Endothelial cell of umbilical vein (primary cell): ENCODE measurements at places on chromosomes 12 and 14. TPM values are rescaled to one million over a fixed set of nuclear protein-coding genes. Genes with fewer than 3 reads are reported as not detected.
A peak's percentile ranks its signal among the peaks of the same experiment; 100 is the strongest.

Gene A2ML1
- total RNA-seq, result not detected in 2 replicates

Gene AQP6
- total RNA-seq, result not detected in 2 replicates

Gene ASB2
- not detected in 2 replicates for total RNA-seq

Gene DIO3
- not detected in 2 replicates for total RNA-seq

Gene KLRC1
- not detected in 2 replicates for total RNA-seq

Gene EML5
- total RNA-seq, result 0.09 TPM in 1 of 2 replicates, not detected in the other

Gene TPH2
- not detected in 2 replicates for total RNA-seq

Gene KLRD1
- 0.13 and 0.18 TPM in 2 replicates for total RNA-seq

Gene SAMD15
- total RNA-seq, result 0.65 and 1.1 TPM in 2 replicates

Gene SCN8A
- total RNA-seq, result 20.2 and 20.4 TPM in 2 replicates

Gene KERA
- total RNA-seq, result not detected in 2 replicates

Gene TMEM30B
- 0.25 and 0.35 TPM in 2 replicates for total RNA-seq

Gene DLGAP5
- 83.2 and 83.5 TPM in 2 replicates for total RNA-seq

Gene TAS2R42
- not detected in 2 replicates for total RNA-seq

Gene NTN4
- 105 and 120 TPM in 2 replicates for total RNA-seq

DNA sequence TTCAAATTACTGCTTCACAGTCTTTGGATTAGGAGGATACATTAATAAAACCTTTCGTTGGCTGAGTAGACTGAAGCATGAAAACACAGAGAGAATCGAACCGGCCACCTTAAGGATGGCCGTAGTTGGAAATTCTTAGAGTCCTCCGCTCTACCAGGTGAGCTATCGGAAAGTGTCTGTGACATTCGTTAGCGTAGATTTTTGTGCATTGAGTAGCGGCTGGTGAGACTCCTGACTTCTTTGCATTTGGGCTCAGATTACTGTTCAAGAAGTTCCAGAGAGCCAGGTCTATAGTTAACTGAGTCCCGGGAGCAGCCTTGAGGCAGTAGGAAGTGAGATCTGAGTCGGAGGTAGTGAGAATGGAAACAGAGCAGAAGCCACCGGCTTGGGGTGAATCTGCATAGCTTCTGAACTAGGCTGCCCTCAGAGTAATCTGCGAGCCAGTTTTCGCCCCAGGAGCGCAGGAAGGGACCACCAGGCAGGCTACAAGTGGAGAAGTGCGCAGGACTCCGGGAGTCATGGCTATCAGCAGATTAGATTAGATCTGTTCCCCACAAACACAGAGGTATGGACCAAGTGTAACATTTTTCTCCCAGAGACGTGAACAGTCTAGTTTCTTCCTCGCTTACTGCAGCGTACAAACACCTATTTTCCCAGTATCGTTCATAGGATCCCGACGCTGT, 11.0 kb downstream of the OR6S1 start:
- peak; percentile 28 for DNase-seq

- no peak for DNase-seq
These were observed 144.7 kb upstream of the RFLNA start for GRCh38 chr12:124150168-124150567.

DNA sequence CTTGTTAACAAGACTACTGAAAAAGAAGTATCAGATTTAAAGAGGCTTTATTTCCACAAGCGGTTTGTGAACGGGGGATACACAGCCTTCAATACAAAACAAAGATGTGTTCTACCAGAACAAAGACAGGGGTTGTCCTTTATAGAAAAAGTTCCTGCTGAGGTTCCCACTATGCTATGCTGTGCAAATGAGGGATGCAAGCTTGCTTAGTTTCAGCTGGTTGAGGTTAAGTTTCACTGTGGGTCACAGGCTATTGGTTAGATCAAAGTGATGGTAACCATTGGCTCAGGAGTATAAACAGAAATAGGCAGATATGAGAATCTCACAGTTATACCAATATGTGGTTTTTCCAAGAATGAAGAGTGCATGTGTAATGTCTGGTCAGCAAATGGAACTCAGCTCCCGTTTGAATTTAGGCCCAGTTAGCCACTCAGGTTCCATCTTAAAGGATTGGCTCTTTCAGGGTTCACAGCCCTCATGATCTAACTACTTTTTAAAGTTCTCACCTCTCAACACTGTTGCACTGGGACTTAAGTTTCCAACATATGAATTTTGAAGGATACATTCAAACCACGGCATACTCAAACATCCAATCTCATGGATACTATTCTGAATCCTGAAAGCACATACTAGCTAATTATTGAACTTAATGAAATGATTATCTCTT, 215.4 kb upstream of the DCN start:
- no peak for DNase-seq

- DNase-seq, result no peak
These were observed 172.0 kb upstream of the VASH1 start for GRCh38 chr14:76589246-76589645.

DNA sequence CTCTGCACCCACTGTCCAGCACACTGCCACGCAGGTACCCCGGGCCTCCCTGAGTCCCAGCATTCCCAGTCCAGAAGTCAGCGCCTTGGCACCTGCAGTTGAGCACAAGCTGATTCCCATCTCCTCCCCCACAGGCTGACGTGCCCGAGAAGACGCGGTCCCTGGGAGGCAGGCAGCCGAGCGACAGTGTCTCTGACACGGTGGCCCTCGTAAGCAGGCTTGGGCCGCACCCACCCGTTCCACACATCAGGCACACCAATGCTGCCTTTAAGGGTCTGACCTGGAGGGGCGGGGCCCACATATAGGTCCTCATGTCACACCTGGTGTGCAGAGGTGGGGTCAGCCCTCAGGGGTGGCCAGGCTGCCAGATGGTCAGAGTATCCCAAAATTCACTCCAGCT, 18.4 kb upstream of the TEX22 start:
- DNase-seq, result no peak

GRCh38 chr12:4135919-4136605, 137.5 kb upstream of the CCND2 start:
- no peak for DNase-seq

GRCh38 chr14:77343662-77344061, 22.8 kb downstream of the GSTZ1 start:
- DNase-seq, result no peak

DNA sequence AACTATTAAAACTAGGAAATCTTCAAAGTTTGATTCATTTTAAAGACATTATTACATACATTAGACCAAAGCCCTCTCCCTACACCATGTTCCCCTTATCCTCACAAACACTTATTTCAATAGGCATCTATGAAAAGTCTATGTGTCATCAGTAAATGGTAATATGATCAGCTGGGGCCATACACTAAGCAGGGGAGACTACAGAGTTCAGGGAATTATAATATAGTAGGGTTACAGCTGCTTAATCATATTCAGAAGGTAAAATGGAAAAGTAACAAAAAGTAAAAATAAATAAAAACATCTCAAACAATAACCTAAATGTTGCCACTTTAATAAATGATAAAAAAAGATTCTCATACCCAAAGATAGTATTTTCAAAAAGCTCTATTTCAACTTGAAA, 29.1 kb downstream of the PAWR start:
- no peak for DNase-seq

GRCh38 chr14:53710615-53711014, 246.0 kb downstream of the BMP4 start:
- DNase-seq, result no peak

- DNase-seq, result no peak
These were observed 106.7 kb upstream of the MIS18BP1 start for GRCh38 chr14:45359746-45360145.

- DNase-seq, result no peak
These were observed 32.8 kb upstream of the CMKLR1 start for GRCh38 chr12:108371801-108372344.

DNA sequence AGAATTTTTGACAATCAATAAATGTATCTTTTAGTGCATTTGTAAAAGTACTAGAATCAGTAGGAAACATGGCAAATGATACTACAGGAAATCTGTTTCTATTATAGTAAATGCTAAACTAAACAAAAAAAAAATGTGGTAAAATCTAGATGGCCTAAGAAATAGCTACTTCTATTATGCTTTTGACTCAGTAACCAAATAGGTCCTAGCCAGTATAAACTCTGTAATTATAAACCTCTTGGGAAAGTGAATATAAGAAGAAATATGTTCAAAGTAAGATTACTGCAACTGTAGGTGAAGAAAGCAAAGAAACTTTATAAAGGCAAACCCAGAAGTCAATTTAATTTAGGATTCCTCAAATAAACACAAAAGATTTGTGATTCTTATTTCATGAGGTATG, 581.2 kb downstream of the LRFN5 start:
- DNase-seq, result no peak

DNA sequence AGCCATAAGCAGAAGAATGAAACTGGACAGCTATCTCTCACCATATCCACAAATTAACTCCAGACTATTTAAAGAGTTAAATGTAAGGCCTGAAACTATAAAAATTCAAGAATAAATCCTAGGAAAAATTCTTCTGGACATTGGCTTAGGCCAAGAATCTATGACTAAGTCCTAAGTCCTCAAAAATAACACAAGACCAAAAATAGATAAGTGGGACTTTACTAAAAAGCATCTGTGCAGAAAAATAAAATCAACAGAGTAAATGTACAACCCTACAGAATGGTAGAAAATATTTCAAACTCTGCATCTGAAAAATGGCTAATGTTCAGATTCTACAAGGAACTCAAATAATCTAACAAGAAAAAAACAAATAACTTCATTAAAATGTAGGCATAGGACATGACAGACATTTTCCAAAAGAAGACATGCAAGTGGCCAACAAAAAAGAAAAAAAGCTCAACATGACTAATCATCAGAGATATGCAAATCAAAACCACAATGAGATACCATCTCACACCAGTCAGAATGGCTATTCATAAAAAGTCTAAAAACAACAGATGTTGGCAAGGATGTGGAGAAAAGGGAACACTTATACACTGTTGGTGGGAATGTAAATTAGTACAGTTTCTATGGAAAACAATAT, 61.0 kb upstream of the PPFIA2 start:
- no peak for DNase-seq

DNA sequence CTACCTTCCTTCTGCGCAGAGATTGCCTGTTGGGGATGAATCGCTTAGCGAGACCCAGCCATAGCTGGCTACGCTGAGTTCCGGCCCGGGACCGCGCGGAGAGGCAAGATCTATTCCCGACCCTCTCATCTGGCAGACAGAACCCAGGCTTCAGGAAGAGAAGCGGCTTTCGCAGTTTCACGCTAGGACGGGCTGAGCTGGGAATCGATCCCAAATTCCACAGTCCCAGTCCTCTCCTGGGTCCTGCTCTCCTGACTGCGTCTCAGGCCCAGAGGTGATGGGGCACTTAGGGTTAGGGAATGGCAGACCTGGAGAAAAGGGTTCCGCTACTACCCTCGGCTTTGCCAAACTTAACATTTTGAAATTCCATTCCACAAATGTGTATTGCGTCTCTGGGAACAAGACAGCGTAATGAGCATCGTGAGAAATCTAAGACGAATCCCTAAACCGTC, 2.8 kb downstream of the PTPN21 start:
- peak; percentile 41 for DNase-seq

DNA sequence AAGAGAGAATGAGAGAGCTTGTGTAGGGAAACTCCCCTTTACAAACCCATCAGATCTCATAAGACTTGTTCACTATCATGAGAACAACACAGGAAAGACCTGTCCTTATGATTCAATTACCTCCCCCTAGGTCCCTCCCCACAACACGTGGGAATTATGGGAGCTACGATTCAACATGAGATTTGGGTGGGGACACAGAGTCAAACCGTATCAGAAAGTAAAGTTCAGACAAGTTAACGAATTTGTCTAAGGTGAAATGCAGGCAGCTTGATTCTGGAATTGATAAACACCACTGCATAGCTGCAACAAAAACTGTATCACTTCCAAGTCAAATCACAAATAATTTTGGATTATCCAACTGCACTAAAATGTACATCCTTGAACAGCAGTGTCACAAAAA, 47.4 kb downstream of the FOXN3 start:
- DNase-seq, result no peak

DNA sequence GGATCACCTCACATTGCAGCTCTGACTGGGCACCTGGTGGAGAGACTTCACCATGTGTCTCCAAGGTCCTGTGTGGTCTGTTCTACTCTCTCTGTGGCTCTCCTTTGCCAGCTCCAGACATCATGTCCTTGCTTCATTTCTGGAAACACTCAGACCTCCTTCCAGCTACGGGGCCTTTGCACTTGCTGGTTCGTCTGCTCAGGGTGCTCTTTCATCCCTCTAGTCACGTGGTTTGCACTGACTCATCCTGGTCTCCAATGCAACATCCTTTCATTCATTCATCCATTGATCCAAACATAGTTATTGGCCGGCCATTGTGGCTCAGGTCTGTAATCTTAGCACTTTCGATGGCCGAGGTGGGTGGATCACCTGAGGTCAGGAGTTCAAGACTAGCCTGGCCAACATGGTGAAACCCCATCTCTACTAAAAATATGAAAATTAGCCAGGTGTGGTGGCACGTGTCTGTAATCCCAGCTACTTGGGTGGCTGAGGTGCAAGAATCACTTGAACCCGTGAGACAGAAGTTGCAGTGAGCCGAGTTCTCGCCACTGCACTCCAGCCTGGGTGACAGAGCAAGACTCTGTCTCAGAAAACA, 23.9 kb upstream of the CCDC63 start:
- DNase-seq, result no peak

- no peak for DNase-seq
These were observed 19.6 kb downstream of the RMST start for GRCh38 chr12:97482143-97482693.

GRCh38 chr12:53564278-53564677, 57.0 kb upstream of the NPFF start:
- DNase-seq, result no peak

- DNase-seq, result no peak
These were observed 1.3 kb upstream of the ERGIC2 start for GRCh38 chr12:29382251-29382650.

- DNase-seq, result no peak
These were observed 141.5 kb downstream of the TTC7B start for GRCh38 chr14:90674716-90675115.

GRCh38 chr12:12273291-12273957, 6.6 kb upstream of the LRP6 start:
- no peak for DNase-seq

DNA sequence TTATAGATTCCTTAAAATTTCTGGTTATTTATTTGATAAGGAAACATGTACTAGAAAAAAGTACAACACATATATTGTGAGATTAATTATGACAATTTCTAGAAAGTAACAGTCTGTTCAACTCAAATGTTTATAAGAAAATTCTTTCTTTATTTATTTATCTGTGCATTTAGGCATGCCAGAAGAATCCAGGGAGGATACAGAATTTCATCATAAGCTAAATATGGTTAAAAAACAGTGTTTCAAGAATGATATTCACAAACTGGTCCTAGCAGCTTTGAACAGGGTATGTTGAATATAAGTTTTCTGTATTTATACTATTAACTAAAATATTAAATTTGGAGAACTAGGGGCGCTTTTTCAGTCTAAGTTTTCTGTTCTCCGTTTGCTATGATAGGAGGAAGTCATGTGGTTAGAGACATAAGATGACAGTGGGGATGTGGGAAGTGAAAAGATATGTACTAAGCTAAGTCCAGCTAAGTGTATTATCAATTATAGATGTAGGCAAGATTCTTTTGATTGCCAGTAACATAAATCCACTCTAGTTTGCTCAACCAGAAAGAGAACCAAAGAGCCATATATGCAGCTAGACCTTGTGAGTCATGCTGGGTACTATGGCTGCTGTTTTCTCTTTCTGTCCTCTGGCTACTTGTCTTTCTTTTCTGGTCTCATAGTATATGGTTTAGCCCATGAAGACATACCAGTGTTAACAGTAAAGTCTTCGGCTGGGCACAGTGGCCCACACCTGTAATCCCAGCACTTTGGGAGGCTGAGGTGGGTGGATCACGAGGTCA, 39.0 kb downstream of the LRRK2 start:
- DNase-seq, result no peak
